CD4-positive, alpha-beta memory T cell (primary cell): ENCODE measurements at places on chromosomes 7 and 10.

- DNase-seq = no peak
- no peak overlapping the region for H3K27ac ChIP-seq
- no peaks in the 10 kb centered on the region for H3K27me3 ChIP-seq
- no peaks in the 10 kb centered on the region for H3K36me3 ChIP-seq
- no peaks in the 10 kb centered on the region for H3K4me1 ChIP-seq
Measured at GRCh38 chr7:3862774-3863173, 561.7 kb downstream of the SDK1 start.

DNA sequence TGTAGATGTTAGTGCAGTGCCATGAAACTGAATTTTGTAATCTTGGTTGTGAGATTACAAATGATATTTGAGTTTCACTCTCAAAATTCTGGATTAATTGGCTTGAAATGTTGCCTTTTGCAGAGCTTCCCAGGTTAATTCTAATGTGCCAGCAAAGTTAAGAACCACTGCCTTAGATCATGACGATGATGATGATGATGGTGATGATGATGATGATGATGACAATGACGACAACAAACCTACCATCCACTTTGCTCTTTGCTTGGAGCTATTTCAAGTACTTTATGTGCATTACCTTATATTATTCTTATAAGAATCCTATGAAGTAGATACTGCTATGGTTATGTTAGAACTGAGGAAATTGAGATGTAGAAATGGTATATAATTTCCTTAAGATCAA is 261.6 kb downstream of the CNTNAP2 start:
- H3K27ac ChIP-seq = no peak overlapping the region
- H3K4me3 ChIP-seq = no peak overlapping the region
- no peaks in the 10 kb centered on the region for H3K36me3 ChIP-seq
- H3K27me3 ChIP-seq = no peaks in the 10 kb centered on the region

DNA sequence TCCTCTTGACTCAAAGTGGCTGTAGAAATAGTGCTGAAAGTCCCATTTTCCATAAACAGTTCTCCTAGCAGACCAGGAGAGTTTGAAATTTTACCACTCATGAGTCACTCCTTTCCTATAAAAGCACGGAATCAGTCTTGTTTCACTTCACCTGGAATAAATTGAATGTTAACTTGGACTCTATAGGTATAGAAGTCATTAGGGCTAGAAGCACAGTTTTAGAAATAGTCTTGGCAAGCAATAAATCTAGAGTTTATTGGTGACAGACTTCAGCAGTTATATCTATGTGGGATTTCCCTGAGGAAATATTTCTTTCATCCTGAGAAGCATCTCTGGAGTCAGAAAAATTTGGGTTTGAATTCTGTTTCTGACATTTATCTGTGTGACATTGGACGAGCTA is 212.4 kb downstream of the RNLS start:
- H3K27ac ChIP-seq = no peak overlapping the region
- DNase-seq = no peak
- no peaks in the 10 kb centered on the region for H3K4me1 ChIP-seq
- no peaks in the 10 kb centered on the region for H3K27me3 ChIP-seq

- no peaks in the 10 kb centered on the region for H3K4me1 ChIP-seq
- H3K36me3 ChIP-seq = no peaks in the 10 kb centered on the region
- H3K4me3 ChIP-seq = no peak overlapping the region
- H3K27ac ChIP-seq = no peak overlapping the region
- no peak for DNase-seq
- no peaks in the 10 kb centered on the region for H3K27me3 ChIP-seq
Measured at GRCh38 chr10:78817361-78817760, 251.4 kb upstream of the ZMIZ1 start.

GRCh38 chr10:79933961-79934360 is 14.9 kb downstream of the SFTPD start:
- H3K27ac ChIP-seq = no peak overlapping the region
- H3K4me3 ChIP-seq = no peak overlapping the region
- H3K36me3 ChIP-seq = no peaks in the 10 kb centered on the region
- DNase-seq = no peak

DNA sequence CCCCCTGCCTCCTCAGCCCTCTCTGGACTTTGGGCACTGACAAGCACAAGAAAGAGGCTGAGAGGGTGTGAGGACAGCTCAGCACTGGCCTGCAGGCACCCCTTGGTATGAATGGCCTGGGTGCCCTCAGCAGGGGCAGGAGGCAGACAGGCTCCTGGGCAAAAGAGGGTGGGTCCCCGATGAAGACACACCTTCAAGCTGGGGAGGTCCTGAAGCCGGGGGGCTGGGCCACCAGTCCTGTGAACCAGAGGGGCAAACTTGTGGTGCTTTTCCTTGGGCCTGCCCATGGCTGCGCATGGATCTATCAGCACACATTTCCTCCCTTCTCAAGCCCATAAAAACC is 22.8 kb downstream of the FAM241B start:
- no peaks in the 10 kb centered on the region for H3K36me3 ChIP-seq
- no peak for DNase-seq
- H3K4me1 ChIP-seq = peaks cover 18% of the 10 kb centered on the region
- H3K27ac ChIP-seq = no peak overlapping the region
- H3K27me3 ChIP-seq = peaks cover 3% of the 10 kb centered on the region

GRCh38 chr7:158311791-158312190 is 275.8 kb downstream of the PTPRN2 start:
- no peaks in the 10 kb centered on the region for H3K36me3 ChIP-seq
- H3K4me3 ChIP-seq = no peak overlapping the region

DNA sequence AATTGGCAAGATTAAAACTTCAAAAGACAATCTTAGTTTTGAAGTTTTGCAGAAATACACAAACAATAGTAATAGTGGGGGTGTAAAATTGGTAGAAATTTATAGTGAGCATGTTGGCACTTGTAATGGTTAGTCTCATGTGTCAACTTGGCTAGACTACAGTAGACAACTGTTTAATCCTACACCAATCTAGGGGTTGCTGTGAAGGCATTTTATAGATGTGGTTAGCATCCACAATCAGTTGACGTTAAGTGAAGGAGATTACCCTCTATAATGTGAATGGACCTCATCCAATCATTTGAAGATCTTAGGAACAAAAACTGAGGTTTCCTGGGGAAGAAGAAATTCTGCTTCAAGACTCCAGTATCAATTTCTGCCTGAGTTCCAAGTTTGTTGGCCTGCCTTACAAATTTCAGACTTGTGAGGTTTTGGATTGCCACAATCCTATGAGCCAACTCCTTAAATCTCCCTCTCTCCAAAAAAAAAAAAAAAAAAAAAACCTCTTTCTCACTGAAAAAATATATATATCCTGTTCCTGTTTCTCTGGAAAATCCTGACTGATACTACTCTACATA is 531.6 kb upstream of the IGFBP3 start:
- H3K4me3 ChIP-seq = no peak overlapping the region
- H3K4me1 ChIP-seq = no peaks in the 10 kb centered on the region
- H3K36me3 ChIP-seq = no peaks in the 10 kb centered on the region

- no peak overlapping the region for H3K27ac ChIP-seq
- H3K4me1 ChIP-seq = no peaks in the 10 kb centered on the region
- no peak overlapping the region for H3K4me3 ChIP-seq
- no peaks in the 10 kb centered on the region for H3K27me3 ChIP-seq
Measured at GRCh38 chr10:2658780-2659179, 408.6 kb upstream of the PFKP start.

DNA sequence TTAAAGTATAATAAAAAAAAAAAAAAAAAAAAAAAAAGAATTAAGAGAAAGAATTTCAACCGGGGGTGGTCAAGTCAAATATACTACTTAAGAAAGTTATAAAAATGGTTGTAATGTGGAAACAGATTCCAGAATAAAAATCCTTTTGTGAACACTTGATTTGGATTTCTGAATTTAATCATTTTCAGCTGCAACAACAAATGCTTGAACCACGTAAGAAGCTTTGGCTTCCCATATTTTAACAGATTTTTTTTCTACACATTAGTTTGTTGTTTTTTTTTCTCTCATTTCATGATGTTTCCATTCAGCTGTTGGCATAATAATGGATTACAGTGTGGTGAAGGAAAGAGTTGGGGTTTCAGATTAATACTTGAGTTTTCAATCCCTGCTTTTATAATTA is 137.3 kb upstream of the AGR3 start:
- H3K36me3 ChIP-seq = no peaks in the 10 kb centered on the region
- H3K4me3 ChIP-seq = no peak overlapping the region
- H3K27ac ChIP-seq = no peak overlapping the region
- DNase-seq = no peak

DNA sequence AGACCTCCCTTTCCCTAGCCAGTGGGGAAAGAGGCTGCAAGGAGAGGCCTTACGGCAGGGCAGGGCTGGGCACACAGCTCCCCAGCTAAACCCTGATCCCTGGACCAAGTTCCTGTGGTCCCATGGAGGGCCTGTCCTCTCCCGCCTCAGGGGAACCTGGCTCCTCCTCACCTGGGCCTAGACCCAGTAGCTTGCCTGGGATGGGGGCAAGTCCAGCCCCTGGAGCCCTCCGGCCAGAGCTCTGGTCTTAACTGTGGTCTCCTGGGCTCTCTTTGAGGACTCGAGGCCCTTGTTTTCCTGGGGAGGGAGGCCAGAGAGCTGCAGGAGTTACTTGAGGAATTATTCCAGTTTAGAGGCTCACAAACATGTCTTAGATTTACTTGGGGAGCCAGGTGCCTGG is 1.5 kb downstream of the ZP3 start:
- no peak for DNase-seq
- no peaks in the 10 kb centered on the region for H3K36me3 ChIP-seq
- no peaks in the 10 kb centered on the region for H3K27me3 ChIP-seq
- no peak overlapping the region for H3K27ac ChIP-seq
